Activated CD8-positive, alpha-beta memory T cell treated with anti-CD3 and anti-CD28 coated beads, Interleukin-2, amount 10 ng/mL, durations not matched to agents 7 days and 5 days (primary cell): ENCODE measurements at places on chromosomes 2 and 18.

- H3K27ac ChIP-seq = no peak overlapping the region
- H3K27me3 ChIP-seq = peaks cover 2% of the 10 kb centered on the region
- DNase-seq = no peak
- H3K4me3 ChIP-seq = no peak overlapping the region
Measured at GRCh38 chr2:162424816-162425215, 80.9 kb downstream of the GCA start.

DNA sequence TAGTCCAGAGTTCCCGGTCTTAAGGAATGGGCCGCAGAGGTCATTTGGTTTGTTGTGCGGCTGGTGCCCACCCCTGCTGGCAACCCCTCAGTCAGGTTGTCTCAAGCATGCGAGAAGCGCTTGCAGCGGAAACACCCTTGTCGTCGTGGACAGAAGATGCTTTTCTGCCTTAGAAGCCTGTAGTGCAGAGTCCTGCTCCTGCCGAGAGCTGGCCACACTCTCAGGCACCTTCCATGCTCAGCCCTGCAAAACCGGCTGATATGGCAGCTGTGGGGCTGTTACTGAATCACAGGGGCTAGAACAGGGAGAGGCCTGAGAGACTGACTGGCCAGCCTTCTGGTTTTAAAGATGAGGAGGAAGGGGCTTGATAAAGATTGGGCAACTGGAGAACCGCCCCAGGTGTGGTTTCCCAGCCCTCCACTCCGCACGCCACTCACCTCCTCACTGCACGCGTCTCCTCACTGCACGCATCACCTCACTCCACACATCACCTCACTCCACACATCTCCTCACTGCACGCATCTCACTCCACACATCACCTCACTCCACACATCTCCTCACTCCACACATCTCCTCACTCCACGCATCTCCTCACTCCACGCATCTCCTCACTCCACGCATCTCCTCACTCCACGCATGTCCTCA is 103.6 kb downstream of the USP40 start:
- no peaks in the 10 kb centered on the region for H3K27me3 ChIP-seq
- no peaks in the 10 kb centered on the region for H3K4me1 ChIP-seq
- no peak for DNase-seq
- H3K4me3 ChIP-seq = no peak overlapping the region

DNA sequence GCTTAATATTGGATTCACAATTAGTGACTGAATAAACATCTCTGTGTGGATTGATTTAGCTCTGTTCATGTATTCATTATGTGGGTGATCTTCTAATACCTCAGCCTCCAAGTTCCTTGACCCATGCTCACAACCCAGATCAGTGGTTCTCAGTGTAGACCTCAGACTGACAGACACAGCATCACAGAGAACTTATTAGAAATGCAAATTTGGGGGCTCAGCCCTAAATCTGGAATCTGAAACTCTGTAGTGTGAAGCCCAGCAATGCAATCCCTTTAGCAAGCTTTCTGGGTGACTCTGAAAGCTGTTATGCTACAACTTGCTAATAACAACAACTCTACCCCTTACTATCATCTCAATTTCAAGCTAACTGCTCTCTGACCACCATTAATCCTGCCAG is 273.1 kb upstream of the FANCL start:
- H3K4me1 ChIP-seq = no peaks in the 10 kb centered on the region
- DNase-seq = no peak
- no peak overlapping the region for H3K4me3 ChIP-seq
- peaks cover 12% of the 10 kb centered on the region for H3K27me3 ChIP-seq

GRCh38 chr2:205661281-205661680 is 21.0 kb upstream of the NRP2 start:
- no peak overlapping the region for H3K4me3 ChIP-seq
- H3K4me1 ChIP-seq = peaks cover 8% of the 10 kb centered on the region
- H3K27ac ChIP-seq = no peak overlapping the region
- no peaks in the 10 kb centered on the region for H3K36me3 ChIP-seq
- H3K27me3 ChIP-seq = peaks cover 6% of the 10 kb centered on the region

DNA sequence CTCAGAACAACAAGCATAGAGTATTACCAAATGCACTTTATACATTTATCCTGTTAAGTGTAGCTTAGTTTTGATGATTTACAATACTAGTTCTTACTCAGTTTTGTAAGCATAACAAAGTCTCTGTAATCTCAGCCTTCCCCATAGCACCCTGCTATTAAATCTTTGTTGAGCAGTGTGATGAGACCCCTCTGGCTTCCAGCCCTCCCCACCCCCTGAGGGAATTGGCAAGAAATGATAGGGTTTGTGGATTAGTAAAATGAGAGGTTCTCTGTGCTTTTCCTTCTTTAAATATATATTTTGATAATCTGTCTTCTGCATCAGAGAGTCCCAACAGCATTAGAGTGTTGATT is 37.2 kb downstream of the ZNF521 start:
- no peak overlapping the region for H3K27ac ChIP-seq
- H3K4me3 ChIP-seq = no peak overlapping the region
- H3K4me1 ChIP-seq = no peaks in the 10 kb centered on the region
- no peak for DNase-seq
- no peaks in the 10 kb centered on the region for H3K36me3 ChIP-seq
- H3K27me3 ChIP-seq = no peaks in the 10 kb centered on the region
